ENCODE measurements at places on chromosomes 1 and 21.

DNA sequence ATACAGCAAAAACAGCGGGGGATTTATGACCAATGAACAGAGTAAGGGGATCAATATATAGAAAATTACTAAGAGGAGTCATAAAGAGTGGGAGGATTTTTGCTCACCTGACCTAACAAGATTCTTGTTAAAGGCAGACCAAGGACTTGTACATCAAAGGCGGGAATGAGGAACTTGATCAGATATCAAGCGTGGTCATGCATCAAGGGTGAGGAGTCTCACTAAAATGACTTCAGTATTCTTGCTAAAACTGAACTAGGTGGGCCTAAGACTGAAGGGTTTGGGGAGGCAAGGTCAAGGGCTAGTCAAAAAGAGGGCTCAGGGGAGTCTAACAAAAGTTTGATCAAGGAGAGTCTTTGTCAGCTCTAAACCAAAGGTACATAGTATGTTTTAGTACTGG is 2.1 kb downstream of the MOV10 start:
- no peak for DNase-seq

DNA sequence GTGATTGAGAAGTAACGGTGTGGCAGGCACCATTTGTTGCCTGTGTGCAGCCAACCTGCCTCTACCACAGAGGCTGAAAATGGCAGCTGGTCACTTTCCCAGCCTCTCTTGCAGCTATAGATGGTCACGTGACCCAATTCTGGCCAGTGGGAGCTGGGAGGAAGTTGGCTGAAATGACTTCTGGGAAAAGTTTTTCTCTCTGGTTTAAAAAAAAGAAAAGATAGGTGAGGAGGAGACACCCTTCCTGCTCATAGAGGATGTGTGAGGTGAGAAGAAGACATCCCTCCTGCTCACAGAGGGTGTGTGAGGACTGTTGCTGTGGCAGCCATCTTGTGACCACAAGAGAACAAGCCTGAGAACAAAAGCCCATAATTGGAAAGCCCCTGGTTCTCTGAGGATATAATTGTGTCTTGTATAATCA is 122.8 kb downstream of the SYF2 start:
- no peak for DNase-seq

GRCh38 chr1:39789571-39790110 is 976 bp upstream of the BMP8B start:
- DNase-seq: no peak

DNA sequence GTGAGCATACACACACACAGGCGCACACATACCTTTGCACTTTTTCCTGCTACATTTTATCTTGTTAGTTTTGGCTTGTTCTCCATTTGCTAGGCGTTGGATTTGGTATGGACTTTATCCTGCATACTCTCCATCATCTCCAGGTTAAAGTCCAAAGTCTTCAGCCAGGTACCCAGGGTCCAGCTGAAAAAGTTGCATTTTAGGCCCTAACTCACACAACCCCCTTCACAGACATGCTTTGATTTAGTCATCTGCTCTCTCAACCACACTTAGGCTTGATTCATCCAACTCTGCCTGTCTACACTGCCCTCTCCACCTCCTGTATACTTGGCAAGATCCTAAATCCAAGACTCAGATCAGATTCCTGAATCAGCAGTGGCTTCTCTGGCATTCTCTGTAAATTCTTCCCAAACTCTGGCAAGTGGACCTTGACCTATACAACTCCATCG is 10.7 kb upstream of the LAMB3 start:
- DNase-seq: no peak

DNA sequence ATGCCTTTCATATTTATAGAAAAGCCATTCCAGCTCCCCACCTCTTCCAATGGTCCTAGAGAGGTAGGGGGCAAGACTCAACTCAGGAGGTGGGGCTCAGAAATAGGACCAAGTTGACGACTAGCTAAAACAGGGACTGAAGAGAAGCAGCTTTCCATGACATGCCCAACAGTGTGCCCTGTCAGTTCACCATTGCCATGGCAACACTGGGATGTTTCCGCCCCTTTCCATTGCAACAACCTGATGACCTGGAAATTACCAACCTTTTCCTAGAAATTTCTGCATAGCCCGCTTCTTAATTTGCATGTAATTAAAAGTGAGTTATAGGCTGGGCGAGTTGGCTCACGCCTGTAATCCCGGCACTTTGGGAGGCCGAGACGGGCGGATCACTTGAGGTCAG is 22.4 kb upstream of the INTS3 start:
- no peak for DNase-seq

DNA sequence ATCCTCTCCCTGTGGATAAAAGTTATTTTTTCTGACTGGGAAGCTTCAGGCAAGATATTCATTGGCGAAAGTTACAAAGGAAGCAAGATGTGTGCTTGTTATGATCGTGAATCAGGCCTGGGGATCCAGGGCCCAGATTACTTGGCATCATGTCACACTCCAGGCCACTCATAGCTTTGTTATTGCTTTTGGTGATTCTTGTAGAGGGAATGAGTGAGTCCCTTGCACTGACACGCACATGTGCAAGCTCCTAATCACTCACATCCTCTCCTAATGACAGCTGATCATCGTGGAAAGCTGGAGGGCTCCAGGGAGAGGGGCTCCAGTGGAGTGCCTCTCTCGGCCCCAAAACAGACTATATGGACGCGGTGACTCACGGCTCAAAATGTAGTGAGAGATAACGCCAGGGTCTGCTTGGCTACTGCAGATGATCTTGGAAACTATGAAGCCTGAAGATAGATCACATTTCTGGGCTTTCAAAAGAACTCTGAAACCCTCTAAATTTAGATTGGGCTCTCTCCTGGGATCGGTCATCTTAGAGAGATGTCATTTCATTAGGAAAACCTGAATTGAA is 481.1 kb upstream of the USP24 start:
- no peak for DNase-seq

GRCh38 chr1:95506736-95507414 is 272.9 kb downstream of the RWDD3 start:
- no peak for DNase-seq

- no peak for DNase-seq
These were observed 20.6 kb upstream of the MAGI3 start for GRCh38 chr1:113369699-113370098.

- DNase-seq: no peak
These were observed 10.4 kb downstream of the RPL11 start for GRCh38 chr1:23701996-23702395.

DNA sequence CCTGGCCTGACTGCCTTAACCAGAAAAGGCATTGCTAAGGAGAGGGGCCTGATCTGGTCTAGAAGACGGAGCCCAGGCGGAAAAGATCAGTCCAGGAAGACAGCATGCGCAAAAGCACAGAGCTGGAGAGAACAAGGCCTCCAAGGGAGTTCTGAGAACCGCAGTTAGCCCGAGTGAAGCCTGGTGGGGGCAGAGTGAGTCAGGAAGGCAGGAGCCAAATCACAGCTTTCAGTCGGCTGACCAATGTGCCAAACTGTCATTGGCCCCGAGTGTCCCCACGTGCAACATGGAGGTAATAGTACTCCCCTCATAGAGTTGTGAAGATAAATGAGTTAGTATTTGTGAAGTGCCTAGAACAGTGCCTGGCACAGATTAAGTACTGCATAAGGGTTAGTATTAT is 1.2 kb upstream of the TSPAN2 start:
- no peak for DNase-seq

DNA sequence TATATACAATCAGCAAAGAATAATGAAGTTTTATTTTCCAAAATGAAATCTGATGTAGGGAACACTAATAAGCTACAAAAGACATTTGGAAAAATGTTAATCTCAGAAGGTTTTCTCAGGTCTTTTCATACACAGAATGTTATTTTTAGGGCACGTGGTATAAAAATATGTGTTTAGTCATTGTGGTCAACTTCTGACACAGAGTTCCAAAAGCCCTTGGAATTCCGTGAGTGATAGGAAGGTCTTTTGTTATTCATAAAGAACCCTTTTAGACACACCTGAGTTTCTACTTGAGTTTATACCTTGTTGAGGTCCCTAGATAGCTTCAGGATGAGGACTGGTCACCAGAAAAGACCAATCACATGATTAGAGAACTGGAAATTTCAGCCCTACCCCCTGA is 277.6 kb upstream of the NCAM2 start:
- DNase-seq: no peak

All from SK-N-MC (cell line).